T-helper 17 cell (primary cell): ENCODE measurements at places on chromosomes 3 and 15.

- no peak for DNase-seq
Observed at GRCh38 chr3:196619223-196619622, 20.3 kb upstream of the NRROS start.

GRCh38 chr3:169103951-169104941 is 559.3 kb downstream of the MECOM start:
- DNase-seq: no peak

DNA sequence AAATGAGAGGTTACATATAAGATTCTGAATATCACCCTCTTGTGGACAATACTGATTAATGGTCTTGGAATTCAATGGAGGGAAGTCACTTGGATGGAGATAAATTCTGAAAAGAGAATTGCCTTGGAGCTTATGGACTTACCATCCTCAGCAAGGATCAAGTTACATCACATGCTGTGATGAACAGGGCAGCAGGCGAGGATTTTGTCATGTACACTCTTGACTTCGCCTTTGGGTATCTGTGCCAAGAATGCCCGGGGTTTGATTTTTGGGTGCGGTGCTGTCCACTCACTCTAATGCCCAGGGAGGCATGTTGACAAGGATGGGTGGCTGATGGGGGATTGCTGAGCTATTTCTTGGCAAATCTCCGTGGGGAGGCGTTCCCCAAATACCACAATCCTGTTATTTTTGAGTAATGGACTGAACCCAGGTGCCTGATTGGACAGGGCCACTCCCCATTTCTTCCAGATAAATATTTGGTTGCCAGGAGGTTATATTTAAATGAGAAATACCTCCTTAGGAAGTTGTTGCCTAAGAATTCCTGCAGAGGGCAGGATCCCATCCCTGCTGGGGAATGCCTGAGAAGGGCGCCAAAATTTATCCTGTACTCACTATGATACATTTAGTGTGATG is 96.3 kb downstream of the TPRG1 start:
- DNase-seq: no peak

- no peak for DNase-seq
Observed at GRCh38 chr3:119187266-119187665, 13.9 kb downstream of the UPK1B start.

GRCh38 chr3:179837374-179837773 is 184.5 kb downstream of the USP13 start:
- no peak for DNase-seq

DNA sequence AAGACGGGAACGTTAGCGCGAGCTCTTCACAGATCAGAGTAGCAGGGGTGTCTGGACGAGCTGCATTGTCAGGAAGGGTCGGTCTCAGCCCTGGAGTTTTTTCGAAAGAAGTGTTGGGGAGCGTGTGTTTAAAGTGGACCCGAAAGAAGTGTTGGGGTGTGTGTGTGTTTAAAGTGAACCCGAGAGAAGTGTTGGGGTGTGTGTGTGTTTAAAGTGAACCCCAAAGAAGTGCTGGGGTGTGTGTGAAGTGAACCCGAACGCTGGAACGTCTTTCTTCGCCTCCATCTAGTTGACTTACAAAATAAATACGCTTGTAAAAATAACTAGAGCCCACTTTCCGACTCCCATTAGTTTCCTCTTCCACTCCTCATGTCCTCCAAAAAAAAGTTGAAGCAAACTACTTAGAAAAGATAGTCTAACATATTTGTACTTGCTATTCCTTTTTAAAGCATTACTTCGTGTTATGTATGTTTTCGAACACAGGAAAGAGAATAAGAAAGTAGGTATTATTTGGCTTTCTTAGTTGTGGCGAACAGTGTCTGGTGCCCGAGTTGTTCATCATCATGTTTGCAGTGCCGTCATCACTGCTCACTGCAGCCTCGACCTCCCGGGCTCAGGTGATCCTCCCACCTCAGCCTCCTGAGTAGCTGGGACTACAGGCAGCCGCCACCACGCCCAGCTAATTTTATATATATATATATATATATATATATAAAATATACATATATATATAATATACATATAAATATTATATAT is 1.0 kb downstream of the LRCH3 start:
- no peak for DNase-seq

DNA sequence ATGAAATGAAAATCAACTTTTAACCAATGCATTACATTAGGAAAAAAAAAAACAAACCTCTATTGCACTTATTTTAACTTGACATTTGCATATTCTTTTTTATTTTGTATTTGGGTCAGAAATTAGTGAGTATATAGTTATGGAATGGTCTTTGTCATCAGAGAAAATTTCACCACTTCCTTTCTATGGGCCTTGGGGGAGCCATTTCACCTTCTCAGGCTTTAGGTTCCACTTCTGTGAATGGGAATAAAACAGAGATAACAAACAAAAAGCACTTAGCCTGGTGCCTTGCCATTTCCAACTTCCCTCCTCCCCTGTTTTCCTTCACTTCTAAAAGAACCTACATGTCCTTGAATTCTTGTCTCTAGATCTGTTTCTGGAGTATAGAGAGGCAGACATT is 168.0 kb upstream of the STT3B start:
- DNase-seq: no peak

DNA sequence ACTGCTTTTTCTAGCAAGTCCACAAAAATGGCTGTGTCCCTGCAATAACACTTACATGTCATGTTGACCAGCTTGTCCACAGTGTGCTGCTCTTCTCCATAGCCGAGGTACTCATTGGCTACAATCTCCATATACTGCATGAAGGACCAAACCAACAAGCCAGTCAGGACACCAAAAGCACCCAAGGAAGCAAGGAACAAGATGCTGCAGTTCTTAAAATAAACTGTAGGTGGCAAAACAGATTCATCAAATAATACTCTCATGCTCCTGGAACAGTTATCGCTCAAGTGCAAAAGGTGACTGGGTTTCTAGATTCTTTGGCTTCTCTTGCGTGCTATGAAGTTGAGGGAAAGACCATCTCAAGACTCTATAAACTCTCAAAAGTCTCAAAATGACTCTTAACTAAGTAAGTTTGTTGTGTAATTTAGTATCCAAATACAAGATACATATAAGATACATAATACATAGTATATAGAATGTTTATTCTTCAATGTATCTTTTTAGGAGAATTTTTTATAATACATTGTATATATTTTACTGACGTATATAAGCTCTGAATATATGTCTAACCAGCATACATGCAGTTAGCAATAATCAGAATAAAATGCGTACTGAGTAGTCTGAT is 57.0 kb downstream of the NEK10 start:
- no peak for DNase-seq

DNA sequence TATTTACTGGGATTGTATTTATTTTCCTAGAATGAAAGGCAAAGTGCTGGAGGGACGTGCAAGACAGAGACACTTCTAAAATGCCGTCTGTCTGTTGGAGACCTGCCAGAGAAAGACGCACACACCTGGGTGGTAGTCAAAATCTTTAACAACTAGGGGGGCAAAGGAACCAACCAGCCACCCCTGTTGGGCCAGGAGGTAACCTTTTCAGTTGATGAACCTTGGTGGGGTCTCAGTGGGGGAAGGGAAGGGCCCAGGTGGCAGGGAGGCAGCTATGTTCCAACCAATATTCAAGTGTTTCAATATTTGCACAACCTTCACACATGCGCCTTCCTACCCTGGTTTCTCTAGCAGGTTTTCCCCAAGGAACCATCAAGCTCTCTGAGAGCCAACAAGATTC is 99.0 kb downstream of the MEGF11 start:
- no peak for DNase-seq

DNA sequence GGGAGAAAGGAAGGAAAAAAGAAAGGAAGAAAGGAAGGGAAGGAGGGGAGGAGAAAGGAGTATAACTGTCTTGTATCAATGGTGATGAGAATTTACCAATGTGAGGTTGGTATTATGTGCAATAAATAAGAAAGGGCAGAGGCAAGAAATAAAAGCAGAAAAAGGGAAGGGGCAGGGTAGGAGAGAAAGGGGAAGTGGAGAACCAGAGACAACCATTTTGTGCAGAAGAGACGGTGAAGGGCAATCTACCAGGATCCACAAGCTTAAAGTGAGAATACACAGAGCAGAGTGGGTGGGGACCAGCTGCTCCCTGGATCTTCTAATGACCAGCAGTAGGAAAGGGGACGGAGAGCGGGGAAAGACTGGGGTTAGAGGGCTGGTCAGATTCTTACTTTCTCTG is 106.9 kb upstream of the SLCO2A1 start:
- no peak for DNase-seq

DNA sequence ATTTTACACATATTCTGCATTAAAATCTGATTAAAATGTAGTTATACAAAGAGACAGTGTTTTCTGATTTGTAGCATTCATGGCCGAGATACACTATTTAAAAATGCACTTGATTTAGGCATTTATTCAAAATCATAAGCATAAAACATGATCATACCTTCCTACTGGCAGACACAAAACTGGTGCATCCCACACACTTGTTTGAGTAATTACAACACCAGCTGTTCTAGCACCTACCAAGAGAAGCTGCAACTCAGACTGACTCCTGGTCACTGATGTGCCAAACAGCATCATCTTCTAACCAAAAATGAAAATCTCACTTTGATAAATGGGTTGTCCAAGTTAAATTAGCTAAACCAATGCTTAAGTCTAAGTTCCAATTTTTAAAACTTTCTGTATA is 262.7 kb upstream of the NSMCE3 start:
- no peak for DNase-seq

- DNase-seq: no peak
Observed at GRCh38 chr3:17179381-17180205, 294.8 kb downstream of the PLCL2 start.

GRCh38 chr15:20341901-20342600 is 199.5 kb downstream of the GOLGA6L6 start:
- DNase-seq: peak; percentile 43

GRCh38 chr3:139917226-139917785 is 17.7 kb upstream of the CLSTN2 start:
- DNase-seq: no peak

- DNase-seq: no peak
Observed at GRCh38 chr3:79597709-79598108, 170.1 kb downstream of the ROBO1 start.

DNA sequence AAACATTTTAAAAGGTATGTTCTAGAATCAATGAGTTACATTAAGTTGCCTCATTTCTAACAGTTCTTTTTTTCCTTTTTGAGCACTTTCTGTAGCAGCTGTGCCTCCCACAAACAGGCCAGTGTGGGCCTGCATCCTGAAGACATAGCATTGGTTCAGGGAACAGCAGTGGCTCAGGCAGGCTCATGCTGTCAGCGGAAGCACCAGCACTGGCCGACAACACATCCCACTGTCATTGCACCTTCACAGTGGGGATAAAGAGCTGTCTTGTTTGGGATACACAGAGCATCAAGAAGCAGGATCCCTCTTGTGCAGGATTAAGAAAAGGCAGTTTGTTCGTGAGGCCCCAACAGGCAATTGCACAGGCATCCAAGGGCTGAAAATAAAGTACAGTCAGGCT is 123.3 kb downstream of the MOBP start:
- no peak for DNase-seq

DNA sequence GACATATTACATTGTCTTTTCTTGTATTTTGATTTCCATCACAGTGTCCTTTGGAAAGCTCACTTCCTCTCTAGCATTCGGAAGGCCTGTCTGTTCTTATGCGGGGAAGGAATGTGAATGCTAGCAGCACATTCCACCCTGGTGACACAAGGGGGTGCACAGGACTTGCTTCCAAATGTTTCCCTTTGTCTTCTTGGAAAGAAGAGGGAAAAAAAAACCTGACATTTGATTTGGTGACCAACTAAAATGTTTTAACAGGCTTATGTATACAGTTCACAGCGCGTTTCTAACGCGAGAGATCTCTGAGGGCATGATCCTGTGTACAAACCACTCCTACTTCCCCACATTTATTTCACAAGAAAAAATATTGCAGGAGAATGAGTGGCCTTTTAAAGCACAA is 107.6 kb upstream of the FXR1 start:
- DNase-seq: no peak
